ENCODE measurements at places on chromosomes 16 and 17.

- no peak for DNase-seq
These were observed 83.2 kb downstream of the RPGRIP1L start for GRCh38 chr16:53620476-53620875.

GRCh38 chr17:57528058-57528451, 217.0 kb downstream of the CCDC182 start:
- DNase-seq = no peak

GRCh38 chr16:897701-898100, 73.1 kb downstream of the LMF1 start:
- DNase-seq = no peak

DNA sequence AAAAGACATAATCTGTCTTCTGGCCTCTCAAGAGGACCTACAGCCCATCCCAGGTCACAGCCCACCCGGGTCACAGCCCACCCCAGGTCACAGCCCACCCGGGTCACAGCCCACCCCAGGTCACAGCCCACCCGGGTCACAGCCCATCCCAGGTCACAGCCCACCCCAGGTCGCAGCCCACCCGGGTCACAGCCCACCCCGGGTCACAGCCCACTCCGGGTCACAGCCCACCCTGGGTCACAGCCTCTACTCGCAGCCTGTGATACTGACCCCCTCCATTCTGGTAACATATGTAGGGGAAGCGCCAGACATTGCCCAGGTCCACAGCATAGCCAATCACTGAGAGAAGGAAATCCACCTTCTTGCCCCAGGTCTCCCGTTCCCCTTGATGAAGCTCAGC, 14.2 kb downstream of the SLC6A4 start:
- no peak for DNase-seq

- DNase-seq = no peak
These were observed 15.3 kb downstream of the TBCD start for GRCh38 chr17:82767041-82767754.

- DNase-seq = no peak
These were observed 14.8 kb upstream of the ZNF287 start for GRCh38 chr17:16583781-16584180.

DNA sequence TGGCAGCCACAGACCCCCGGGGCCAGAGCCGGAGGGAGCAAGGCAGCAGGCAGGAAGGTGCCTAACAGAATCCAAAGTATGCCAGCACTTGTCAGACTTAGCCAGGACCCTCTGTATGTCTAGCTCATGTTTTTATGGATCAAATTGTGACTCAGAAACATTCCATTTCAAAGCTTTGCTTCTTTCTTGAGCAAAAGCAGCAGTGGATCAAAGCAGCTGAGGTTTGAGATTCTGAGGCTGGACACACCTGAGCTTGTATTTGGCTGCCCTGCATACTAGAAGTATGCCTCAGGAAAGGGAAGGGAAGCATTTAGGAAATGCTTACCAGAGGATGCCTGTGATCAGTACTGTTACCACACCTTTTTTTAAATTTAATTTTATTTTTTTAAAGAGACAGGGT, 5.7 kb upstream of the MYO1C start:
- no peak for DNase-seq

DNA sequence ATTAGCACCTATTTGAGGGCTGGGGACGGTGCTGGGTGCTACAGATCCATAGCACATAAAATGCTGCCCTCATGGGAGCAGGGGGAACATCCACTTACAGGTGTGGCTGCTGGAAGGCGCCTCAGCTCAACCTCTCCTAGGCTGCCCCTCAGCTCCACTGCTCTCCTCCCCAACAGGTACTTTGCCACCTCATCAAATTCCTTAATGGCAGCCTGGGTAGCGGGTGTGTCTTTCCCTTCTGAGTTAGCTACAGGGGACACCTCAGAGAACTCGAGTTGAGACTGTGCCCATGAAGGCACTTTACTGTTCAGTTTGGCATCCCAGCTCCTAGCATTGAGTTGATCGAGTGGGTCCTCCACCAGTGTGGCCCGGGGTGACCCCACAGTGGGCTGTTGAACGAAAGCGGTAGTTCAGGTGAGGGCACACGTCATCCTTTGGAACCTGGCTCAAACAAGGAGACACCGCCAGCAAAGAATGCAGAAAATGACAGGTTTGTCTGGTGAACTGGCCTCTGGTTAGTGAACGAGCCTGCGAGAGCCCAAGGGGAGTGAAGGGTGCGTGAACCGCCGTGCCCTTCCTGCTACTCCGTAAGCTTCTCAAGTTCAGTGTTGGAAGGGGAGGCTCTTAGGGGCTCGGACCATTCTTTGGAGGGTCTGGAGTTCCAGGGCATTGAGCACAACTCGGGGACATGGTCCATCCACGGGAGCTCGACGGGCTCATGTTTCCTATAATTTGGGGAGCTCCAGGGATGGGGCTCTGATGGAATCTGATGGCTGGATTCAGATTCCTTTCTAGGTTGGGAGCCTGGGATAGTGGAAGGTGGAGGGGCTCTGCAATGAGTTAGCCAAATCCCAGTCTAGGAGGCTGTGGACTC, 3.5 kb upstream of the CMIP start:
- DNase-seq = no peak

DNA sequence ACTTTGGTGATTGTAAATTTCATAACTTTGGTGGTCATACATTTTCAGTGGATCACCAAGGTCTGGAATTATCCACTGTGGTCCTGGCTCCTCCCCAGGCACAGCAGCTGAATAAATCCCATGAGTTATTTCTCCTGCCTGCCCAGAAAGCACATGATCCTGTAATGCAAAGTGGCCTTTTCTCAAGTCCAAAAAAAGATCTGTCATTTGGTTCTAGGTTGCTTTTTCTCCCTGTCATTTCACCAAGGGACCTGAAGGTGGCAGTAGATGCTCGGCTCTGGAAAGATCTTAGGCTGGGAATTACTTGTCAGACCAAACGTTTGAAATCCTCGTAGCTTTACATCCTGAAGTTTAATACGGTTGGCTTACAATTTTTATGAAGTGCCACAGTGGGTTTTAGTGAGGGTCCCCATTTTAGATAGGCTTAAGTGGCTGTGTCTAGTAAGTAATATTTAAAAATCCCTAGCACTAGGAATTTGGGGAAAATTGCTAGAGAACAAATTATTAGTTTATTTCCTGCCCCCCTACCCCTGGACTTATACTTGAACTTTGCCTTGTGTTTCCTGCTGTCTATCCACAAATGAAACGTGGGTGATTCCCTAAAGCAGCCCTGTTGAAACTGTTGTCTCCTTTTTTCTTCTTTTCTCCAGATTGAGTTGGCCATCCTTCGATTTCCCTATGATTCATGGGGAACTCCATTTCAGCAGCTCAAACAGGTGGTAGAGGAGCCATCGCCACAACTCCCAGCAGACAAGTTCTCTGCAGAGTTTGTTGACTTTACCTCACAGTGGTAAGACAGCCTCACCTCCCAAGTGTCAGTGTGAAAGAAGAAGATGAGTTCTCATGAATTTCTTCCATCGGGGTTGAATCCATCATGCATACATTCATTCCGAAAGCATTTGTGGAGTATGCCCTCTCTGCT, 111.7 kb downstream of the MAP2K6 start:
- no peak for DNase-seq

- DNase-seq = no peak
These were observed 79.8 kb upstream of the DYNLRB2 start for GRCh38 chr16:80460988-80461387.

DNA sequence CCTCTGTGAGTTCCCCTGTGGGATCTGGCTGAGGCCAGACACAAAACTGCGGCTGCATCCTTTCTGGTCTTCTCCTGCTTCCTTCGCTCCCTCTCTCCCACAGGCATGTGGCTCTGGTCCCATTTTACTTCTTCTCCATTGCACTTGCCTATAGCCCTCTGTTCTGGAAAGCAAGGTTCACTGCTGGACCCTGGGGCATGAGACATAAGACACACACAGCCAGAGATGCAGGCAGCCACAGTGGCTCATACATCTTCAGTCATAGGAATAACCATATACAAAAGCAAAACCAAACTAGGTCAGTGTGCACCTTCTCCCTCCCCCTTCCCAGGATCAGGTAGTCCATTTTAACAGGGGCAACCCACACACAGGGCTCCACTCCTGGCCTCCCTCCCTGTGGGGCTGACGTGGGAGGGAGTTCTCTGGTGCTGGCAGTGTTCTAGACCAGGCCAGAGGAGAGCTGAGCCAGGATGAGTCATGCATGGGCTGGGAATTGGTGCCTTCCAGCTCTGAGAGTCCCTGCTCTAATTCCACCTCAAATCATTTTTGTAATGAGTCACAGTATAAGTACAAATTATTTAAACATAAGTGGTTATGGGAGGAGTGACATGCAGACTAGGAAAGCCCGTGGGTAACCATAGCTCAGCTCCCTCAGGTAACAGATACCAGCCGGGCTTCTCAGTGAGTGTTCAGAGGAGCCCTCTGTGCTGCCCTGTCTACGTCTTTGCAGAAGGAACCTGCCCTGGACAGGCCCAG, 58.0 kb downstream of the ASIC2 start:
- DNase-seq = no peak

DNA sequence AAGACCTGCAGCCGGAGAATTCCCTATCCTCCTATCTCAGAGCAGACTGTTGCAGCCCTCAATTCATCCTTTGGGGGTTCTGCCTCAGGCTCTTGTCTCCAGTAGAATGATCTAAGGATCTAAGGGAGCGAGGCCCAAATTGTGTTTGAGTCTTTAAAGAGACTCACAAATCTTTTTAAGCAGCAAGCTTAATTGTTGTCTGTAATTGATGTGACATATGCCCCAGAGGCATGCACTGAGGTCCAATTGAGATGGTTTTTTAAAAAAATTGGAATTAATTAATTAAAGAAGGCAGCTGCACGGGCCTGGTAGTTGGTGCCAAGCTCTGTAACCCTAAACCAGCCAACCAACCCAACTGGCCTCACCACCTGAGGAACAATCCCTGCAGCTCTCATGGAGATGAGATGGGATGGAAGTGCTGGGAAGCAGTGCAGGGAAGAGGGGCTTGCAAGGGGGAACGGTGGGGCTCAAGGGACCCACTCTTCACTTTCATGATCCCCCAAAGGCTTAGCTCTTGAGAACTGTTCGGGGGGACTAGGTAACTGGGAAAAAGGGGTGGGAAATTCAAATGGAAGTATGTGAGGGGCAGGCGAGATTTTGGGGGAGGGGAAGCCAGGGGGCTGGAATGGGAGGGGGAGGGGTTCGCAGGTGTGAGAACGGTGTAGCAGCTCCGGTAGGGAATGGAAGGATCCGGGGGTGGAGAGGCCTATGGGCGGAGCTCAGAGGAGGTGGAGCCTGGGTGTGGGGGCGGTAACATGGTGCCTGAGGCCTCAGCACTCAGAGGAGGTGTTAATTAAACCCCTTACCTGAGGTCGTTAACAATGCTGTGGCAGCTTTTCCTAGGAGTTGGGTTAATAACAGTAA, 9.2 kb upstream of the ZNF652 start:
- no peak for DNase-seq

GRCh38 chr17:1762233-1762900, 507 bp downstream of the SERPINF1 start:
- DNase-seq = no peak

- DNase-seq = no peak
These were observed 35.5 kb downstream of the CLUAP1 start for GRCh38 chr16:3536271-3536731.

DNA sequence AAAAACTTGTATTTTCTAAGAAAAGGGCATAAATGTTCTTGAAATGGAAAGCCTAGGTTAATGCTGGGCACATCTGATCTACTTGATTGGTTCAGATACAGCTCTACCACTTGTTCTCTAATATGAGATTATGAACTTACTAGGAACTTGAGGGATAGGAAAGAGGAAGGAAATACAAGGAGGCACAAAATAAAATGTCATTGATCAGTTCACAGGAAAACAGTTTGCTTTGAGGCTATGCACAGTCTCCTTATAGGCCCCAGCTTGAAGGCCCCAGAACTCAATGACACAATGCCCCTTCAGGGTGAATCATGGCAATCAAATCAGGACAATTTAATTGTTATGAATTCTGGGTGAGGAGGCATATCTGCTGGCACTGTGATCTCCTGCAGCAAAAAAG, 27.1 kb downstream of the NXPH3 start:
- DNase-seq = no peak

- peak; percentile 67 for DNase-seq
These were observed 58.3 kb upstream of the ARHGAP44 start for GRCh38 chr17:12730931-12731521.

- no peak for DNase-seq
These were observed 4.5 kb upstream of the RMI2 start for GRCh38 chr16:11340710-11341109.

- no peak for DNase-seq
These were observed 303.0 kb upstream of the ZFHX3 start for GRCh38 chr16:73350707-73351452.

- DNase-seq = no peak
These were observed 43.9 kb downstream of the TMEM235 start for GRCh38 chr17:78275355-78275754.

DNA sequence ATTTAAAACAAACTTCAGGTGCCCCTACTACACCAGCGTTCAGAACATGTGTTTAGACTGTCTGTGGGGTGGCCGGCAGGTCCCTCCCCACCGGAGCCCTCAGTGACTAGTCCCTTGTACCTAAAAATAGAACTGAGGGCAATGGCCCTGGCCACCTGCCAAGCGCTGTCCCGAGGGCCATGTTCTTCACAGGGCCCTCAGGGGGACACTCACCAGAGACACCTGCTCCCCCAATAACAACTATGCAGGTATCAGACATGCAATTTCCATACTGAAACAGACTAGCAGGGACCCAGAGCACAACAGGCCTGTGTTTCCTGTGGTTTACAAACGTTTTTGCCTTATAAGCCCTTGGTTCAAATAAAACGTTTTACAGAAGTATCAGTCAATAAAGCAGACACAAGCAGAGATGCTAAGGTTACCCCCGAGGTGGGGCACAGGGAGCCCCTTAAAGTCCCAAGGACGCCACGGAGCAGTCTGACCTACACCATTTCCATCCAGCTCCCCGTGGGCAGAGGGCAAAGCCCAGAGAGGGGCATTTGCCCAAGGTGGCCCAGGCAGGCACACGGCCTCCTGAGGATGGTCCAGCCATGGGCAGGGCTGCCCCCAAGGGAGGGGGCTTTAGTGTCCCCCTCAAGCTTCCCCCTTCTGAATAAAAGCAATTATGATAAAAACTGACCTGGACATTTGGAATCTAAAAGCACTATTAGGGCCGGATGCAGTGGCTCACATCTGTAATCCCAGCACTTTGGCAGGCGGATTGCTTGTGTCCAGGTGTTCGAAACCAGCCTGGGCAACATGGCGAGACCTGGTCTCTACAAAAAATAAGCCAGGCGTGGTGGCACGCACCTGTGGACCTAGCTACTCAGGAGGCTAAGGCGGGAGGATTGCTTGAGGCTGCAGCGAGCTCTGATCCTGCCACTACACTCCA, 896 bp upstream of the MYLK3 start:
- no peak for DNase-seq

- no peak for DNase-seq
These were observed 55.4 kb downstream of the COPRS start for GRCh38 chr17:31803494-31804213.

DNA sequence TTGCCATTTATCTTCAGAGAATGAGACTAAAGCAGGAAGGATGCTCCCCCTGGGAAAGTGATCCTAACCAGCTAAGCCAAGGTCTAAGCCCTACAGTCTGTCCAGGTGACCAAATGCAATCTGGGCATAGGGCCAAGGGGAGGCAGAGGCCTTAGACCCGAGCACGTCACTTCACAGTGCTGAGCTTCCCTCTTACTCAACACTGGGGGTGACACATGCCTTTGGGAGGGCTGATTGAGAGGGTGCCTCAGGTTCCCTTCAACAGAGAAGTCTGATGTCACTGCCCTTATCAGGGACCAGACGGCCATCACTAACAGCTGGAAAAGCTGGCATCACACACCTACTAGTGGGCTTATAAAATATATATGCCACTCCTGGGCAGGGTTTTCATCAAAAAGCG, 4.0 kb downstream of the CIAO2B start:
- no peak for DNase-seq

Data from breast epithelium (tissue), 4 donors.